ENCODE measurements at places on chromosomes 3 and 15. TPM values are rescaled to one million over a fixed set of nuclear protein-coding genes. Genes with fewer than 3 reads are reported as not detected.

CLDN16 gene
- total RNA-seq: not detected

RTP3 gene
- total RNA-seq: not detected

- DNase-seq: no peak
Measured at GRCh38 chr3:13256845-13257244, 163.3 kb downstream of the NUP210 start.

PRKCD gene
- total RNA-seq: 15.1 TPM

DNA sequence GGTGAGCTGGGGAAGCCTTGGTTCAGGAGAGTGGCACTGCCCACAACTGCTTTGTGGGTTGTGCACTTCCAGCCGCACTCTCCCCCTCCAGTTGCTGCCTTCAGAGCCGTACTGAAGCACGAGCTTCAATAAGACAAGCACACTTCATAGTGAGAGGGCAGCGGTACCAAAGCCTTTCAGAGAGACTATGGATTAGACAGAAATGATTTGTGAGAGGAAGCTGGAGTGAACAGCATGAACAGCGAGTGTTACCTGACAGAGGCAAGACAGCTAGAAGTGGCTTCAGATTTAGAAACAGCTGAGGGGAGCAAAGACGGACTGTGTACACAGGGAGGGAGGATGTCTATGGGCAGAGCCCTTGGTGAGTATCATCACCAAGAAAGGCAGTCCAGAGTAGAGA, 31.1 kb downstream of the HCLS1 start:
- no peak for DNase-seq
